ENCODE measurements at places on chromosomes 2 and 18.

- no peak for DNase-seq
Observed at GRCh38 chr18:22737054-22737453, 196.1 kb upstream of the RBBP8 start.

- no peak for DNase-seq
Observed at GRCh38 chr2:197784956-197785941, at the start of gene BOLL. Gene BOLL (minus strand): TSS chr2:197785319. CDS start chr2:197781850, 3,469 bp downstream.

GRCh38 chr18:74674487-74674886 is 76.8 kb downstream of the ZNF407 start:
- no peak for DNase-seq

DNA sequence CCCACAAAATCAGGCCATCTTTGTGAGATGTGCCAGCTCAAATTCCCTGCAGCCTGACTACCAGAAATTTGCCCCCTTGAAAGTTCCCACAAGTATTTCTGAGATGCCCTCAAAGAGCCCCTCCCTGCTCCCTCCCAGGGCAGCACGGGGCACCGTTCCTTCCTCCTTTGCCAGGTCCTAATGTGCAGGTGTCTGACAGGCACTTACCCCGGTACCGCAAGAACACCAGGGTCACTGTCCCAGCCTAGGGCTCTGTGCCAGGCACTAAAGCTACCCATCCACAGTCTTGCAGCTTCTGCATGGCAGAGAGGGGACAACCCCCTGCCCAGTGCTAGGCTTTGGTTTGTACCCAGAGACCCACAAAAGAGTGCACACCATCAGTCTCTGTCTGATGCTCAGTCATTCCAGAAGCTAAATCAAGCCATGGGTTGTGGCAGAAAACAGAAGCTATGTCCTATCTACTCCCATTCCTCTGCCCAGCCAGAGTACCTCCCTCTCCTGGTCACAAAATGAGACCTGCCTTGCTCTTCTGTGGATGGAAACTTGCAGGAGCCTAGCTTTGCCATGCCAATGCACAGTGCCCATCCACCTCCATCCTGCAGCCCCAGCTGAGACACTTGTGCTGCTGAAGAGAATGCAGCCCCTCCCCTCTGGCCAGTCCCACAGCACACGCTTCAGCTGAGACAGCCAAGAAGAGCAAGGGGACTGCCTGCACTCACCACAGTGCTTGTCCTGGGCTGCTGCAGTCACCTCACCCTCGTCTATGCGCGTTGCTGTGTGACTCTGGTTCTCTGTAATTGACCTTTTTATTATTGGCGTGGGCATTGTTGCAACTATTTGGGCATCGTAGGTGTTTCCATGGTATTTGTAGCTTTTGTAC is 48.7 kb downstream of the INPP5D start:
- no peak for DNase-seq

GRCh38 chr2:11417946-11418585 is 47.9 kb downstream of the E2F6 start:
- no peak for DNase-seq

GRCh38 chr2:177897278-177897677 is 175.3 kb downstream of the PDE11A start:
- DNase-seq, result no peak

DNA sequence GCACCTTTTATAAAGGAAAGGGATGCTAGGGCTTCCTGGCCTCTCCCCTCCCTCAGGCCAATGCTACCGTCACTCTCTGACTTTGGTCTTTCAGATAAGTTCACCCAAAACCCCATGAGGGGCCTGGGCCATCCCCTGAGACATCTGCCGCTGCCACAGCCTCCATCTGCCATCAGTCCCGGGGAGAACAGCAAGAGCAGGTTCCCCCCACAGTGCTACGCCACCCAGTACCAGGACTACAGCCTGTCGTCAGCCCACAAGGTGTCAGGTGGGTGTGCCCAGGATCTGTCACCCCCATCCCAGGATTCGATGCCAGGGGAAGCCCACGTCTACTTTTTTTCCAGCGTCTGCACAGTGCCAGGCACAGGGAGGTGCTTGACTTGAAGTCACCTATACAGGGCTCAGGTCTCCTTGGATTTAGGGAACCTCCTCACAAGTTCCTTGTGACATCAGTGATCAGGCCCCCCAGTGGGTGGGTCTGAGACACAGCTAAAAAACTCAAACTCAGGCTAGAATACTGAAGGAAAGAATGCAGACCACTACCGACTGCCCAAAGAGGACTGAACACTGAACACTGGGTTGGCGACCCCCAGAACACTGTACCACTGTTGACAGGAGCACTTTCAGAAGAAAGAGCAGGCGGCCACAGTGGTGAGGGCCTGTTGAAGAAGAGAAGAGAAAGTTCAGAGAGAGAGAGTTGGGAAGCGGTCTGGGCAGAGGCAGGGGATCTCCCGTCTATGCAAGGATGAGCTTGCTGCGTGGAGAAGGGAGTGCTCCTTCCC is 85.3 kb downstream of the EPAS1 start:
- no peak for DNase-seq

DNA sequence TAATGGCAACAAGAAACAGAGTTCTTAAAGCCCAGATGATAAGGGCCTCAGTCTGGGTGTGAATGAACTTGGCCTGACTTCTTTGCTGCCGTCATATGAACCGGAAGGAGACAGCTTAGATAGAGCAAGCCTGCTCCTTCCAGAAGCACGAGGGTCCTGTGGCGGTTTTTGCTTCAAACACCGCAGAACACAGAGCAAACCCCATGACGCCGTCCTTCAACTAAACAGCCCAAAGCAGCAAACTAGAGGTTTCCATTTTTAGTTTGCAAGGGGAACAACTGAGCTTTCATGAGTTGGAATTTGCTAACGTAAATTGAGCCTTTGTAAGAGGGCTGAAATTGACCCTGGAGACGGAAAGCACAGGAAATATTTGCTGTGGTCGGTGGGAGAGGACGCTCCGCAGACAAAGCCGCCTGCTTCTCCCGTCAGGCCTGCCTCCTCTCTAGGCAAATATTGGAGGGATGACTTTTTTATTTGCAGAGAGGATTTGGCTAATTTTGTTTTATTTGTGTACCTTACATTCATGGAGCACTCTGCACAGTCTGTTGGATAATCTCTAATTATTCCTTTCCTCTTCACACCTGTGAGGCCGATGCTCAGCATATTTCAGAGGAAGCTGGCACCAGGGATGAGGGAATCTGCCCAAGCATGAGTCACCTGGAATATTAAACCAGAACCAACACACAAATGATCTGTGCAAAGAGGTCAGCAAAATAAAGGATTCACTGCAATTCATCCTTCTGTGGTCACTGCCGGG is 134.0 kb upstream of the NCK2 start:
- no peak for DNase-seq

DNA sequence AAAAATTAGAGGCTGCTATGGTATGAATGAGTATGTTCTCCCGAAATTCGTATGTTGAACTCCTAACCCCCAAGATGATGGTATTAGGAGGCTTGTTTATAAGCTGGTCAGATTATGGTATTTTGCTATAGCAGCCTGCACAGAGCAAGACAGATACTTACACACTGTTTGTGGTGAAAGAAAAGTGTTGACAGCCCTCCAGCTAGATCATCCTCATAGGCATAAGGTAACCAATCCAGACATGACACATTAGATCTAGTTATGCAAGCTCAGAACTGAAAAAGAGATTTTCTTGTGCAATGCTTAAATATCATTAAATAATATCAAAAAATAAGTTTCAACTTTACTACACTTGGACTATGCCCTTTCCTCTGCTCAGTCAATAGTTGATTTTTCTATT is 107.1 kb downstream of the ABCA12 start:
- peak; percentile 41 for DNase-seq

GRCh38 chr2:201881741-201882140 is 75.4 kb downstream of the CDK15 start:
- DNase-seq, result no peak

GRCh38 chr2:151679994-151680393 is 54.3 kb downstream of the NEB start:
- DNase-seq, result no peak

DNA sequence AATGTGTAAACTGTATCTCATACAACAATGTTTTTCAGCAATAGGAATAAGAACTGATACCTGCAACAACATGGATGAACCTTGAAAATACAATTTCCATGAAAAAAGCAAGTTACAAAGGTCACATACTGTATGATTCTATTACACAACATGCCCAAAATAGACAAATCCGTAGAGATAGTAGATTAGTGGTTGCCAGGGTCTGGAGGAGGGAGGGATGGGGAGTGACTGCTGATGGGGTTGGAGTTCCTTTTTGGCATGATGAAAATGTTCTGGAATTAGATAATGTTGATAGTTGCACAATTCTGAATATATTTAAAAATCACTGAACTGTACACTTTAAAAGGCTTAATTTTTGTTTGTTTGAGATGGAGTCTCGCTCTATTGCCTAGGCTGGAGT is 33.8 kb downstream of the UBXN4 start:
- no peak for DNase-seq

- no peak for DNase-seq
Observed at GRCh38 chr2:24785671-24786321, 7.4 kb downstream of the PTRHD1 start.

- no peak for DNase-seq
Observed at GRCh38 chr18:67730886-67731285, 214.4 kb upstream of the DSEL start.

DNA sequence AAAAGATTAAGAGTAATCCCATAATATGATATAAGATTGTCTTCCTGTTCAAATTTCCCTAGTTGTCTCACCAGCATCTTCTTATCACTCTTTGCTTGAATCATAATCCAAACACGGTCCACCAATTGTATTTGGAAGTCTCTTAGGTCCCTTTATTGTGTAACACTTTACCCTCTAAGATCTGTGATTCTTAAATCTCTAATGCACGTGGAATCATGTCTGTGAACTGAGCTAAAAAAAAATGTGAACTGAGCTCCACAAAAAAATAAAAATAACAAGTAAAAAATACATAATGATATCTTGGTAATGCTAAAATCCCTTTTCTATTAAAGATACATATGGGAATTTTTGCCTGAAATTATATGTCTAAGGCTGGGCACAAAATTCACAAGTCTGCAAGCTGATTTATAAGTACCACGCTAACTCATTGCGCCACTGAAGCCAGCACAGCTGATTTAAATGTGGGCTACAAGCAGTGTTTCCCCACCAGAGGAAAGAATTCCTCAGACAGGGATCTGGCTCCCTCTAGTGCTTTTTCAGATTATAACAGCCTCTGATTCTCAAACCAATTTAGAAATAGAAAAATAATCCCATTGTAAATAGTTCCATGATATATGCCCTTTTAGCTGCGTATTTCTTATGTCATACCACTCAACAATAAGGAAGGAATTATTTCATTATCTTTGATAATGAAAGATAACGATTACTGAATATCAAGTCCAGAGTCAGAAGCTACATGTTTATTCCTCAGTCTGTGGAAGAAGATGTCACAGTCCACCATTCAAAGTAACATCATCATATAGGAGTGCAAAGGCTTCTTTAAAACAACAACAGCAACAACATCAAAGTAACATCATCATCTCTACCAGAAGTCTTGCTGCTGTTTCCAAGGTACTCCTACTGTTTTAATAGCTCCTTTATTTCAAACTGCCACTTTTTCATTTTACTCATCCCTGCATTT is 22.9 kb downstream of the RBM43 start:
- DNase-seq, result peak; percentile 71

DNA sequence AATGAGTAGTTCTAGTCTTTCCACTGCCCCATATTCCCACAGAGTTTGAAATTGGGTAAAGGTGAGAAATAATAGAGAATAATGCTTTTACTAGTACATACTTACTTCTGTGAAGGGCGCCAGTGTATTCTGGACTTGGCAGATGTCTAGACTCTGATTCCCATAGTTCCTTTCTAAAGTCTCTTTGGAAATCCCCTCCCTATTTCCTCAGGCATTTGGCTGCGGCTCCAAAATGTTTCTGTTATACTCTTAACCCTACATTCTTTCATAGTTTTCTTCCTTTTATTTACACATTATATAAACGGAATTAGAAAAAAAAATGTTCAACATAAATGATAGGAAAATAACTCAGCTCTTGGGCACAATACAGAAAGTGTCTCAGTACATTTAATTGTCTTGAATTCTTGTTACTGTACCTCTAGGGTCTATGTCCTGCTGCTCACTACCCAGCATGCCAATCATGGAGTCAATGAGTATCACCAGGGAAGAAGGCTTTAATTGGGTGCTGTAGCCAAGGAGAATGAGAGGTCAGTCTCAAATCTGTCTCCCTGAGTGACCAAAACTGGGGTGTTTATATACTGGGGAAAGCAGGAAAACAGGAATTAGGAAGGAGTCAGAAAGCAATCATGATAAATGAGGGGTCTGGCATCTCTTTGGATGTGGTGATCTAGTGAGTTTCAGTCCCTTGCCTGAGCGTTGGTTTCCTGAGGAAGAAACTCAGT is 147.8 kb upstream of the MMADHC start:
- no peak for DNase-seq

DNA sequence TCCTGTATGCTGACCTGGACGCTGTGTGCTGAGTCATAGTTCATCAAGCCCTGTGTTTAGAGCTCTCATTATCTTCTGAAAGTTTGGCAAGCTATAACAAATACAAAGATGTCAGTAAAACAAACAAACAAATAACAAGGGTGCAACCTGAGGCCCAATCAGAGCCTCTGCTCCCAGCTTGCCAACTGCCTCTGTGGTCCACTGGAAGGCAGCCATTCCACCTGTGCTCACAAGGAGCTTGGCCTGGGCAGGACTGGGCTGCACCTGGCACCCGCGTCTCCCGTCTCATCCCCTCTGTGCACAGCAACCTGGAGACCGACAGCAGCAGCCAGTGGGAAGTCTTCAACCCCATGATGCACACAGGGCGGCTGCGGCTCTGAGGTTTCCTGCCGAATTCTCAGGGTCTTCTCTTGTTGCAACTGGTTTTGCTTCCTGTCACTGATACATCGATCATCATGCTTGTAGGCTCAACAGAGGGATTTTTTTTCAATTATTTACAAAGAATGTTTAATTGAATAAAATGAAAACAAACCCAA is 97.8 kb downstream of the TMEM18 start:
- DNase-seq, result no peak

GRCh38 chr2:158691619-158692018 is 103.5 kb upstream of the DAPL1 start:
- DNase-seq, result no peak

- DNase-seq, result no peak
Observed at GRCh38 chr18:21831413-21831831, 90.8 kb downstream of the MIB1 start.

DNA sequence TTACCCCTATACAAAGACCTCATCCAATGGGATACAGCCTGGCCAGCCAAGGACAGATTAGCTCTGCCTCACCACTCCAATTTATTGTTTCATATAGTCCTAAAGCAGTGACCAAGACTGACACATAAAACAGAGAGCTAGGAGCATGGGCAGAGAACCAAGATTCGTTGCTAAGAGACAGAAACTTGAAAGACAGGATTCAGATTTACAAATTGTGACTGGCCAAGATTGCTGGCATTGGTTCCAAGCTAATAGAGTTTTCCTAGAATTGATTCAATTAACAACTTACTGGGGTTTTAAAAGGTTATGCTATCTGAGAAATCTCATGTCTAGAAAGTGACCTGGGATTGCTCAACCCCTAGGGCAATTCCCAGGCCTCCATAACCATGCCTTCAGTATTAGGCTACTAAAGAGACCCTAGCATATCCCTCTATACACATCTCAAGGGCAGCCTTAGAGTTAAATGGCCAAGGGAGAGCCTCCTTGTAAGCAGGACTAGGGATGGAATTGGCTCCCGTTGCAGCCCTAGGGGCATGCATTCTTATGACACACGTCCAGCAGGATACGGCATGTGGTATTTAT is 75.6 kb downstream of the ICOS start:
- peak; percentile 95 for DNase-seq

Data from SK-N-DZ (cell line).